ENCODE measurements at places on chromosomes 16 and 17. TPM values are rescaled to one million over a fixed set of nuclear protein-coding genes. Genes with fewer than 3 reads are reported as not detected.

TOX3 gene
- 0.87 TPM for total RNA-seq

SLC6A4 gene
- 2.4 TPM for total RNA-seq

- no peaks in the 10 kb centered on the region for H3K36me3 ChIP-seq
- peak overlapping the region; percentile 74 for H3K27ac ChIP-seq
- peaks cover 60% of the 10 kb centered on the region for H3K4me1 ChIP-seq
- no peak overlapping the region for H3K4me3 ChIP-seq
- H3K27me3 ChIP-seq, result no peaks in the 10 kb centered on the region
These were observed 38.2 kb upstream of the GSE1 start for GRCh38 chr16:85574672-85575475.

DNA sequence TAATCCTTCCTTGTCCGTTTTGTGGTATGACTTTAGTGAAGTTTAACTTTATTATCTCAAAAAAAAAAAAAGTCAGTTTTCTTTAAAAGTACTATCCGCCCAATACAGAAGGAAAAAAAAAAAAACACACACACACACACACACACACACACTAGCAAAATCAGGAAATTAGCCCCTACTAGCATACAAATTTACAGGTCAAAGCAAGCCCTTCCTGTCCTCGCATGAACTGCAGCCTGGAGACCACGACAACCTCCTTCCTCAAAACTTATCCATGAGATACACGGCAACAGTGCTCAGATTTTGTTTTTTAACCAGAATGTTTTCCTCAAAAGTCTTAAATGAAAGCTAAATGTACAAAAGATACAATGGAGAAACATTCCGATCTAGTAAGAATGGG, 16.2 kb downstream of the NCOR1 start:
- H3K36me3 ChIP-seq, result no peaks in the 10 kb centered on the region
- H3K4me1 ChIP-seq, result peaks cover 19% of the 10 kb centered on the region
- peak overlapping the region; percentile 6 for H3K27ac ChIP-seq
- DNase-seq, result no peak
- H3K27me3 ChIP-seq, result no peaks in the 10 kb centered on the region
